Gastrocnemius medialis (tissue), 4 donors: ENCODE measurements at places on chromosomes 3 and 15.

- H3K27ac ChIP-seq, result no peak overlapping the region
- no peaks in the 10 kb centered on the region for H3K36me3 ChIP-seq
- DNase-seq, result no peak
- no peaks in the 10 kb centered on the region for H3K4me1 ChIP-seq
Measured at GRCh38 chr3:166498446-166498845, 661.2 kb upstream of the BCHE start.

DNA sequence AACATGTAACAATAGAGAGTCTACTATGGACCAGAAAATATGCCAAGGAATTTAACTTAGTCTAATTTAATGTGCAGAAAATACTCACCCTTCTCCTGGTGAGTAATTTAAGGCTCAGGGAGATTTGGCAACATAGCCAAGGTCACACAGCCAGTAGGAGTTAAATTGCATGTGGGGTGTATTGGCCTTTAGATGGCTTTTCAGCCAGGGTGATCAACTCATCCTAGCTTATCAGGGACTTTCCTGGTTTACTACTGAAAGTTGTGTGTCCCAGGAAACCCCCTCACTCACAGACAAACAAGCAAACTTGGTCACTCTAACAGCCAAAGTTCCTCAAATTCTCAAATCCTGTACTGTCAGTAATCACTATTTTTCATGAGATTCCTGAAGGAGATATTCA is 2.6 kb upstream of the SLC9A9 start:
- no peaks in the 10 kb centered on the region for H3K27me3 ChIP-seq
- H3K4me3 ChIP-seq, result no peak overlapping the region
- peaks cover 20% of the 10 kb centered on the region for H3K4me1 ChIP-seq
- DNase-seq, result no peak

DNA sequence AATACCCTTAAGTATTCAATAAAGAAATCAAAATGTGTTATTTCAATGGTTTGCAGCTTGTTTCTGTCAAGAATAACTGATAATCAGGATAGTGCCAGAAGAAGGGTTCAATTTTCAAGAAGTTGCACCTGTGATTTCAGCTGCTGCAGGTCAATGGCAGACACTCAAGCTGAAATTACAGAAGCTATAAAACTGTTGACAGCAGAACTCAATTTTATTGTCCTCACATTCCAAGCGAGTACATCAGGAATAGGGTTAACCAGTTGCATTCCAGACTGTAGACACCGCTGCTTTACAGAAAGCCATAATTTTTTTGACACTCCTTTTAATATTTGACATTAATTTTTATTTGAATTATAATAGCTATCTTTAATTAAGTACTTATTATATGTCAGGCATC is 364.1 kb downstream of the CGGBP1 start:
- no peak overlapping the region for H3K4me3 ChIP-seq
- H3K4me1 ChIP-seq, result peaks cover 6% of the 10 kb centered on the region
- H3K36me3 ChIP-seq, result no peaks in the 10 kb centered on the region
- no peak for DNase-seq
- H3K27ac ChIP-seq, result no peak overlapping the region

DNA sequence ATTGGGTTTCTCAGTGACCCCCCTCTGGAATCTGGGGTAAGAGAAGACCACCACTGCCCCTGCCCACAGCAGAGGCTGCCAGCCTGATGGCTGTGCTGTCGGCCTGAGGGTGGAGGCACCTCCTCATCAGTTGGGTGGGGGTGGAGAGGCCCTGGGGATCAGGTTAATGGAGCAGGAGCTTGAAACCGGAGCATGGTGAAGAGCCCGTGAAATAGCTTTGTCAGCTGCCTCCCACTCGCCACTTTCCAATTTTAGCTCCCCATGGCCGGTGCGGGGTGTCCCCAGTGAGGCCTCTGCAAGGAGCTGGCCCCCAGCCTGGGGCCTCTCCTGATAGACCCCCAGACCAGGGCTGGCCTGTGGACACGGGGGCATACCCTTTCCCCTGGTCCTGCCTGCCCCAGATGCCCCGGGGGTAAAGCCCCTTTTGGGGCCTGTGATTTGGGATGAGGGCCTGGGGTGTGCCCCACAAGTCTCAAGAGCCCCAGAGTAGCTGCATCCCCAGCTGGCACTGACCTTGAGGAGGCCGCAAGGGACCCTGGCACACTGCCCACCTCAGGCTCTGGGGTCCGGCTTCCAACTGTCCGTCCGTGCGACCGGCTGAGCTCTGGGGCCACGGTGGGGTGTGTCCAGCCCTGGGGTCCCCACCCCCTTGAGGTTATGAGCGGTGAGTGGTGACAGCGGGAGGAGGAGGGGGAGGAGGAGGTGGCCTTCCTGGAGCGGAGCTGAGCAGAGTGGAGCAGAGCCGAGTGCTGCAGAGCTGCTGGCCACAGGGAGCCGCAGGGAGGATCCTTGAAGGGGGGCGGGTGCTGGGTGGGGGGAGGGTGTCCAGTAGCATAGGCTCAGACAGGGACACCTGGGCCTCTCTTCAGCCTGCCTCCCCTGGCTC is at the start of gene HHATL:
Gene HHATL, minus strand, starts transcription at position 733 of the 886 bp plus-strand sequence. CDS start 1,972 bp downstream, outside the sequence.
- peak within 1 kb of the TSS; percentile 94 for H3K27ac ChIP-seq
- peak within 1 kb of the TSS; percentile 39 for H3K4me3 ChIP-seq

DNA sequence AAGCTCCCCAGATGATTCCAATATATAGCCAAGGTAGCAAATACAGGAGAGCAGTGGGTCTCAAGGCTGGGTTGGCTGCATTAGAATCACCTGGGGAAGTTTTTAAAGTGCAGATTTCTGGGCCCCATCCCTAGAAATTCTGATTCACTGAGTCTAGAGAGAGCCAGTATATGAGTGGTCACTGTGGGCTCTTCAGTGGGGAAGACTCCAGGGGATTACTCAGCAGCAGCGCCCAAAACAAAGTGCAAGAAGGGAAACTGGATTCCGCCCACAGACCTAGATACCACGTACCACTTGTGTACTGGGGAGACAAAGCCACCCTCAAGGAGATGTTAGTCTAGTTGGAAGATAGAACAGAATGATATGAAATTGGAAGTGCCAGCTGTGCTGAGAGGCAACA is 40.0 kb downstream of the NME9 start:
- H3K4me1 ChIP-seq, result no peaks in the 10 kb centered on the region
- H3K27me3 ChIP-seq, result no peaks in the 10 kb centered on the region
- H3K36me3 ChIP-seq, result peaks cover 88% of the 10 kb centered on the region
- no peak overlapping the region for H3K4me3 ChIP-seq
- DNase-seq, result no peak

GRCh38 chr3:133883641-133884040 is 12.0 kb downstream of the RAB6B start:
- H3K4me3 ChIP-seq, result no peak overlapping the region
- no peak for DNase-seq
- H3K27me3 ChIP-seq, result no peaks in the 10 kb centered on the region
- no peaks in the 10 kb centered on the region for H3K36me3 ChIP-seq

DNA sequence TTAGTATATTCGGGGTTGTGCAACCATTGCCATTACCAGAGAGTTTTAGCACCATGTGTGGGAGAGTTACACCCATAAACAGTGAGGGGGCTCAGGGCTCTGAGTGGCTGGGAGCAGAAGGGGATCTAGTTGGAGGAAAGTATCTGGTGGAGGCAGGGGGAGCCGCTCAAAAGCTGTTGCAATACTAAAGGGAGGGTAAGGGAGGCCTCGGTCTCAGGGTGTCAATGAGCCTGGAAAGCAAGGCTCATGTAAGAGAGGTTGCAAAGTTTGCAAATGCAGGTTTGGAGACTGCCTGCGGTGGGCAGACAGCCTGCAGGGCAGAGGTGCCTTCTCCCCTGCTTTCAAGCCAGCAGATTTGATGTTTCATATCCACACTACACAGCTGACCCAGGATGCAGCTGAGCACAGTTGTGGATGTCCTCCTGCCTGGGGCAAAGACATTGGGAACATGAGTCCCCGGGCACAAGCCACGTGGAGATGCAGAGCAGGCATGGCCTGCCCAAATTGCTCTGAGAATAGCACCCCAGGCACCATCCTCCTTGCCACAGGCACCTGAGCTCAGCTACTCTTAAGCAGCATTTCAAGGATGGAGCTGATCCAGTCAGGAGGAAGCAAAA is 181.4 kb downstream of the TLE3 start:
- H3K27ac ChIP-seq, result no peak overlapping the region
- H3K4me3 ChIP-seq, result no peak overlapping the region
- H3K27me3 ChIP-seq, result no peaks in the 10 kb centered on the region
- H3K36me3 ChIP-seq, result no peaks in the 10 kb centered on the region
- H3K4me1 ChIP-seq, result no peaks in the 10 kb centered on the region

GRCh38 chr3:132261506-132261905 is 55.7 kb upstream of the ACP3 start:
- no peak for DNase-seq
- H3K4me3 ChIP-seq, result no peak overlapping the region
- no peaks in the 10 kb centered on the region for H3K4me1 ChIP-seq
- no peaks in the 10 kb centered on the region for H3K27me3 ChIP-seq
